ENCODE measurements at places on chromosomes 13 and 19. TPM values are rescaled to one million over a fixed set of nuclear protein-coding genes. Genes with fewer than 3 reads are reported as not detected.

GRCh38 chr13:107217251-107217650 lies 649.3 kb upstream of the ARGLU1 start:
- DNase-seq: no peak

DNA sequence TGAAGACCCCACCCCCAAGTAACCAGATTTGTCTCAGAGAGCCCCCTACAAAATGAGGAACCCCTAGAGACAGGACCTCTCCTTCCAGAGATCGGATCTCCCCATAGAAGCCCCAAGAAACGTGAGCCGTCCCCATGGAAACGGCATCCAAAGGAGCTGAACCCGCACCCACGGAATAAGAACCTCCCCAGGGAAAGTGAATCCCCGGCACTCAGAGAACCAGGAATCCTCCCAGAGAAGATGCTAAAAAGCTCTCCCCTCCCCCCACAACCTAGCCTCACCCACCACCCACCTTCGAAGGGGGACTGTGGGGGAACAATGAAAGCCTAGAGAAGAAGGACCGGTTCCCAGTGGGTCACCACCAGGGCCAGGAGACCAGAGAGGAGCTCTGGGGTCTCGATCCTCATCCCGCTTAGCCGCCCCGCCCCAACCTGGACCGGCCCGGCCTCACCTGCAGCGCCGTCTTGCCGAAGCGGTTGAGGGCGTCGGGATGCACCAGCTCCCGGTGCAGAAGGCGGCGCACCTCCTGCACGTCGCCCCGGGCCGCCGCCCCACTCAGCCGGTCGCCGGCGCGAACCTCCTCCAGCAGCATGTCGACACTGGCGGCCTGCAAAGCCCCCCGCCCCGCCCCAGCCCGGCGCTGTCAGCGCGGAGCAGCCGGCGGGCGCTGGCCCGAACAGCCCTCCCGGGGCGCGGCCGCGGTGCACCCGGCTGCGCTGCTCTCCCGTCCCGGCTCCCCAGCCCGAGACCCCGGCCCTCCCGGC lies 535 bp downstream of the CDKN2D start:
- peak; percentile 53 for DNase-seq

- no peak for DNase-seq
Measured at GRCh38 chr13:59269476-59269875, 894.3 kb downstream of the DIAPH3 start.

GRCh38 chr19:14545716-14546082 lies 16.3 kb downstream of the TECR start:
- no peak for DNase-seq

ACER1 gene
- total RNA-seq: not detected

GRCh38 chr19:38656171-38656981 lies 8.9 kb downstream of the ACTN4 start:
- no peak for DNase-seq

- no peak for DNase-seq
Measured at GRCh38 chr13:45255247-45255987, 54.6 kb upstream of the KCTD4 start.
